ENCODE measurements at places on chromosomes 7 and 10. TPM values are rescaled to one million over a fixed set of nuclear protein-coding genes. Genes with fewer than 3 reads are reported as not detected.

DNA sequence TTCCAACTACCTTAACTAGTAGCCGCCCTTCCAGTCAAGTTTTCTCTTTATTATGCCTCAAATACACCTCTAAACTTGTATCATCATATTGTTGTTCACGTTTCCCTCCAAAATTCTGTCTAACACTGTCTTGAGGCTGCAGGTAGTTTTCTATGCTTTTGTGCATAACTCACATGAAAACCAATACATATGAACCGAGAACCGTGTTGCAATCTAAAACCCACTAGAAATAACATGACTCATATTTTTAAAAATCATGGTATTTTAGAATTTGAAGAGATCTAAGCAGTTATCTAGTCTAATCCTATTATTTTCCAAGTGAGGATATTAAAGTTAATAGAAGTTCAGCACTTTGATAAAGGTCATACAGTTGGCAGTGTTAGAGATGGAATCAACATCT lies 18.2 kb downstream of the LIPF start:
- peaks cover 4% of the 10 kb centered on the region for H3K27me3 ChIP-seq
- H3K36me3 ChIP-seq, result no peaks in the 10 kb centered on the region
- no peak overlapping the region for H3K27ac ChIP-seq
- DNase-seq, result no peak
- H3K4me1 ChIP-seq, result no peaks in the 10 kb centered on the region
- H3K4me3 ChIP-seq, result no peak overlapping the region

DNA sequence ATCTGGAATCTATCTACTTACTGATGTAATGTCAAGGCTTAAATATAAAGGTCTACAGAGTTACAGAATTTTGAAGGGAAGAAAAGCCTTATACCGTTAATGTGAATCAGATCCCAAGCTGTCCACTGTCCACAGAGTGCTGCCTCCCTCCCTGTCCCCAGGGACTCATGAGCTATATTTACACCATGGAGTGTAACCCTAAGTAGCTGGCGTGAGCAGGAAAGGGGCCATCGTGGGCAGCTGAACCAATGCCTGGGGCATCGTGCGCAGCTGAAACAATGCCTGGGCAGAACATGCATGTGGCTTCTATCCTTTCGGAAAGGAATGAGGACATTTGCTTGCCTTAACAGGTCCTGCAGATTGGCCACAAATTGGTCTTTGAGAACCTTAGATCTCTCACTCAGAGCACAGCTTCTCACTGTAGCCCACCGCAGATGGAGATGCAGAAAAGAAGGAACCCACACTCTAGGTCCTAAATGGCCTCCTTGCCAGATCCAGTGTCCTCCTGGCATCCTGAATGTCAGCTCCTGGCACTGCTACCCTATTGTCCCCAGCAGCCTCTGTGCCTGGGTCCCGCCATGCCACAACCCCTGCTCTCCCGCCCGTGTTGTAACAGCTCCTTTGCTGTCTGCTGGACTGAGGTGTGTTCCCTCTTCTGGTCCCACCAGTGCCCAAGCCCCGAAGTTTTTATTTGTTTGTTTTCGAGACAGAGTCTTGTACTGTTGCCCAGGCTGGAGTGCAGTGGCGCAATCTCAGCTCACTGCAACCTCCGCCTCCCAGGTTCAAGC lies 30.3 kb downstream of the CCDC3 start:
- peaks cover 22% of the 10 kb centered on the region for H3K27me3 ChIP-seq
- no peak for DNase-seq
- H3K27ac ChIP-seq, result no peak overlapping the region
- H3K36me3 ChIP-seq, result peaks cover 1% of the 10 kb centered on the region
- H3K4me3 ChIP-seq, result no peak overlapping the region

FAM25G gene
- total RNA-seq, result not detected

ABCC2 gene
- total RNA-seq, result 0.57 TPM

- no peak overlapping the region for H3K4me3 ChIP-seq
- peaks cover 5% of the 10 kb centered on the region for H3K27me3 ChIP-seq
- H3K4me1 ChIP-seq, result no peaks in the 10 kb centered on the region
- DNase-seq, result no peak
- no peaks in the 10 kb centered on the region for H3K36me3 ChIP-seq
- no peak overlapping the region for H3K27ac ChIP-seq
Measured at GRCh38 chr7:28375729-28376128, 36.6 kb upstream of the CREB5 start.

- no peak overlapping the region for H3K27ac ChIP-seq
- no peaks in the 10 kb centered on the region for H3K36me3 ChIP-seq
- H3K27me3 ChIP-seq, result no peaks in the 10 kb centered on the region
- no peak overlapping the region for H3K4me3 ChIP-seq
Measured at GRCh38 chr10:60114765-60115586, 208.6 kb upstream of the CCDC6 start.

MSMB gene
- not detected for total RNA-seq

DNA sequence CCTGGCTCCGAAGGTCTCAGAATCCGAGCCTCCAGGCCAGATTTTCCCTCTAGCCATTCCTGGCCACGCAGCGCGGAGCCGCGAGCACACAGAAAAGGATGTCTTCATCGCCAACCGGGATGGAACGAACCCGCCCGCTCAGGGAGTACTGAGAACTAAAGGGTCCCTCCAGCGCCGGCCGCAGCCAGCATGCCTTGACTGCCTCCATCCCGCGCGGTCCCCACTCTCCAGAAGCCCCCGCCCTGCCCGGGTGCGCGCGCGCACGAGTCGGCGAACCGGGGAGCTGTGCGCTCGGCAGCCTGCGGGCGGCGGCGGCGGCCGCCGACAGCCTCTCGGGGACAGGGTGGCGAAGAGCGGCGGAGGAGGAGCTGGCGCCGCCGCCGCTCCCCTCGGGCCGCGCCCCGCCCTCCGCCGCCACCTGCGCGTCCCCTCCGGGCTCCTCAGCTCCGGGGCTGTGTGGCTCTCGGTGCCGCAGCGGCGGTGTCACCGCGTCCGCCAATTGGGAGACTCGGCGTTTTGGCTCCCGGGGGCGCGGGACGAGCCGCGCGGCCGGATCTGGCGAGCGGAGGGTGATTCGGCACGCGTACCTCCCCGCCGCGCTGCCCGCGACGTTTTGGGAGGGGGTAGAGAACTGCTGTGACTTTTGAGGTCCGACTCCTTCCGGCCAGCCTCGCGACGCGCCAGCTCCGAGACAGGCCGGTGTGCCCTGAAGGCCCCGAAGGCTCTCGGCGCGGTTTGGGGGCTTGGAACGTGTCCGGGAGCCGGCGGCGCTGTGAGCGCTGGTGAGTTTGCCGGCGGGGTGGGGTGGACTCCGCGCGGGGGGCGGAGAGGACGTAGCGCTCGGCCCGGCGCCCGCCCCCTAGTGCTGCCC lies 453 bp upstream of the GALNT17 start:
- no peak overlapping the region for H3K27ac ChIP-seq
- no peak for DNase-seq
- no peaks in the 10 kb centered on the region for H3K4me1 ChIP-seq
- no peaks in the 10 kb centered on the region for H3K36me3 ChIP-seq
- no peak overlapping the region for H3K4me3 ChIP-seq

DNA sequence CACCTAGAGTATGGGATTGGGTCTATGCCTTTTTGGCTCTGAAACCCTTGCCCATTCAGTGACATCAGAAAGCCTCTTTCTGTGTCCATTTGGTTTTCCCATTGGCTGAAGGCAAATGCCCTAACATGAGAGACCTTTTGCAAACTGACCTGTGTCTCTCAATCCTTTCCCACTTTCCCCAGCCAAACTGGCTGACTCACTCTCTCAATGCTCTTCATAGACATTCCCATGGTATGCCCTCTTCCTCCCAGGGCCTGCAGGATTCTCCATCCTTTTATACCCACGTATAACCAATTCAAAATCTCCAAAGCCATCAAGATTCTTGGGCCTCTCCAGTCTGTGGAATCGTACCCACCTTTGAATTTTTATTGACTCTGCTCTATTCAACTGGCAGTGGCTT lies 563.3 kb downstream of the GATA3 start:
- peaks cover 1% of the 10 kb centered on the region for H3K27me3 ChIP-seq
- DNase-seq, result no peak
- H3K27ac ChIP-seq, result no peak overlapping the region
- H3K4me1 ChIP-seq, result peaks cover 12% of the 10 kb centered on the region
- no peaks in the 10 kb centered on the region for H3K36me3 ChIP-seq

UPK3B gene
- 0.65 TPM for total RNA-seq

EFCAB10 gene
- total RNA-seq, result not detected

DNA sequence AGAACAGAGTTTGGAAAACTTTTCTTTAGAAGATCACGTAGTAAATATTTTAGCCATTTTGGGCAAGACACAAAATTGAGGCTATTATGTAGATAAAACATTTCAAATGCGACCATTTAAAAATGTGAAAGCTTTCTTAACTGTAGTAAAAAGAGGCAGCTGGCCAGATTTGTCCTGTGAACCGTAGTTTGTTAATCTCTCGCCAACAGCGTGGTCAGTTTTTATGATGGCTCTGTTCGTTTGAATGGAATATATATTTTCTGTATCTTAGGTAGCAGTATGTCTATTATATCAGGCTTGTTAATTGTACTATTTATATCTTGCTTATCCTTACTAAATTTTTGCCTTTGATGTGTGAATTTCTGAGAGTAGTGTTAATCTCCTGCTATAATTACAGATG lies 124.9 kb downstream of the CCSER2 start:
- H3K27ac ChIP-seq, result no peak overlapping the region
- H3K4me3 ChIP-seq, result no peak overlapping the region
- H3K4me1 ChIP-seq, result peaks cover 7% of the 10 kb centered on the region
- no peaks in the 10 kb centered on the region for H3K27me3 ChIP-seq

DNA sequence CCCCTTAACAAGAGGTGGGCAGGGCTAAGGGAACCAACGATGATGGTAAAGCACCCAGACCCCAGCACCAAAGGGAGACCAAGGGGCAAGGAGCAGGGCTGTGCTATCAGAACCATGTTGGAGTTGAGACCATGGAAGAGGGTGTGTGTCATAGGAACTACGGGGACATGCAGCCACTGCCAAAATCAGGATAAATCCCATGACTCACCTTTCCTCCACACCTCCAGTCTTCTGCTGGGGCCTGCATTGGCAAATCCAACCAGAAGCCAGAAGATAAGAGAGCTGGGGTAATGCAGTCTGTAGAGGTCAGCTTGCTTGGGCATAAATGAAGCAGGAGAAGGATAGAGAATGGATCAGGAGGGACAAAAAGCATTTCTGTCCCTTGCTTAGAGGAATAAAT lies 42.7 kb upstream of the SMARCD3 start:
- no peak overlapping the region for H3K27ac ChIP-seq
- no peaks in the 10 kb centered on the region for H3K36me3 ChIP-seq
- H3K4me1 ChIP-seq, result peaks cover 2% of the 10 kb centered on the region
- H3K4me3 ChIP-seq, result no peak overlapping the region

PLOD3 gene
- total RNA-seq, result 37.1 TPM

DNA sequence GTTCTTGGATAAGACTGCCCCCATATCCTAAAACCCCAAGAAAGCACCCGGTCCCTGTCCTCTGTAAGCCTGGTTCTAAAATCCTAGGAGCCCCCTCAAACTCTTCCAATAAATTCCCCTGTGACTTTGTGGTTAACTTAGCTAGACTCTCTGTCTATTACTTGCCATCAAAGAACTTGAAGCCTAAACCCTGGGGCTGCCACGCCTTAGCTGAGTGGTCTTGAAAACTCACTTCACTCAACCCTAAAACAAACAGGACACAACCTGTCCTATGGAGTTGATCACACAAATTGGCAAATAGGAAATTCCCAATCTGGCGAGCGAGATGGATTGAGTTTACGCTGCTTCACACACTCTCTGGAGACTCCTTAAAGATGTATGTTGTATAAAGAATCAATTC lies 191.4 kb upstream of the SVIL start:
- no peak overlapping the region for H3K4me3 ChIP-seq
- H3K36me3 ChIP-seq, result no peaks in the 10 kb centered on the region
- no peak overlapping the region for H3K27ac ChIP-seq

- H3K36me3 ChIP-seq, result no peaks in the 10 kb centered on the region
- no peak overlapping the region for H3K27ac ChIP-seq
- DNase-seq, result no peak
- H3K27me3 ChIP-seq, result no peaks in the 10 kb centered on the region
- no peak overlapping the region for H3K4me3 ChIP-seq
Measured at GRCh38 chr10:43293677-43294057, 26.8 kb upstream of the RASGEF1A start.

RBP3 gene
- not detected for total RNA-seq

DNA sequence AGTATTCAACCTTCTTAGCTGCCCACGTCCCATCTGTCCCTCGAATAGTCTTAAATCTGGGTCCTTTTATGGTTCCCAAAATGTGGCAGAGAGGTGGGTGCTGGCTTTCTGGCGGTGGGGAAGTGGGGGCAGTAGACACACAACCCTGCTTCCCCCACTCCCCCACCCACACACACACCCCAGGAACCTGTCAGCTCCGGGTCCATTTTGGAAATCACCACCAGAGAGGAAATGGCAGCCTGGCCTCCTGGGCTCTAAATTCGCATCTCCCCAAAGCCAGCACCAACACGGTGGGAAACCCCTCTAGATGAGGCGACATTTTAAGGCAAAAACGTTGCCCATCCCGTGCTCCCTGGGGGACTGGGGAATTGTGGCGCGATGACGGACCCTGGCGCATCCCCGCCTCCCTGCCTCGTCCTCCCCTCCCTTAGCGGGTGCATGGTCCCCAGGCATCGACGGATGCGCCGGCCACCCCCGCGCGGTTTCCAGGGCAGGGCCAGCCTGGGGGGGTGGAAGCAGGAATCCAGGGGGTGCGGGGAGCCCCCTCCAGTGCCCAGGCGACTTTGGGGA lies 702 bp downstream of the TMEM130 start:
- DNase-seq, result no peak
- H3K27me3 ChIP-seq, result peaks cover 16% of the 10 kb centered on the region
- peaks cover 2% of the 10 kb centered on the region for H3K4me1 ChIP-seq
- H3K36me3 ChIP-seq, result no peaks in the 10 kb centered on the region

HOXA10 gene
- not detected for total RNA-seq

HACD1 gene
- total RNA-seq, result 4.1 TPM

DNA sequence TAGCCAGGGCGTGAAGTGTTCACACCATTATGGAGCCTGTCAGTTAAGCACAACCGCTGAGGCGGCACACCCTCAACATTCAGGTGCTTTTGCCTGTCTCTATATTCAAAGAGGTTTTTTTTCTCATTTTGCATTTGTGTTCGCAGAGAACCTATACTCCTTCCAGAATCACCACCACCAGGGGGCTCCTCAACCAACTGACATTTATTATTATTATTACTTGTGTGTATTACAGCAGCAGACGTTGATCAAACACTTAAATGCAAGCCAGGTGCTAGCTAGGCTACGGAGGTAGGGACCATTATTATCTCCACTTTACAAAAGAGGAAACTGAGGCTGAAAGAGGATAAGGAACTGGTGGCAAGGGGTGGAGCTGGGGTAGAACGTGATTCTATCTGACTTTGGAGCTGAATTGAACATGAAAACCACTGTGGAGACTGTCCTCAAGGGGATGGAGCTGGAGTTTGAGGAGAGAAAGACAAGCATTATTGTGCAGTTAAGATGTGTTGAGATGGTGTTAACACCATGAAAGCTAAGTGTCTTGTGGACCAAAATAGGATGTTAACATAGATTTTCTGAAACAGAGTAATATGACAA lies 133.8 kb upstream of the PLXNA4 start:
- no peak overlapping the region for H3K4me3 ChIP-seq
- H3K27ac ChIP-seq, result no peak overlapping the region
- H3K36me3 ChIP-seq, result no peaks in the 10 kb centered on the region
- H3K27me3 ChIP-seq, result no peaks in the 10 kb centered on the region
- no peaks in the 10 kb centered on the region for H3K4me1 ChIP-seq
- peak; percentile 17 for DNase-seq

Data from activated CD4-positive, alpha-beta memory T cell treated with anti-CD3 and anti-CD28 coated beads for 36 hours (primary cell).